ENCODE measurements at places on chromosomes 2 and 18. TPM values are rescaled to one million over a fixed set of nuclear protein-coding genes. Genes with fewer than 3 reads are reported as not detected.

- DNase-seq = no peak
These were observed 79.0 kb upstream of the RAB27B start for GRCh38 chr18:54749291-54749690.

Gene REEP1
- total RNA-seq = 1.1 TPM

- no peak for DNase-seq
These were observed 72.5 kb downstream of the GNAL start for GRCh38 chr18:11761553-11761952.

- DNase-seq = no peak
These were observed 56.7 kb downstream of the ADI1 start for GRCh38 chr2:3462493-3463104.

DNA sequence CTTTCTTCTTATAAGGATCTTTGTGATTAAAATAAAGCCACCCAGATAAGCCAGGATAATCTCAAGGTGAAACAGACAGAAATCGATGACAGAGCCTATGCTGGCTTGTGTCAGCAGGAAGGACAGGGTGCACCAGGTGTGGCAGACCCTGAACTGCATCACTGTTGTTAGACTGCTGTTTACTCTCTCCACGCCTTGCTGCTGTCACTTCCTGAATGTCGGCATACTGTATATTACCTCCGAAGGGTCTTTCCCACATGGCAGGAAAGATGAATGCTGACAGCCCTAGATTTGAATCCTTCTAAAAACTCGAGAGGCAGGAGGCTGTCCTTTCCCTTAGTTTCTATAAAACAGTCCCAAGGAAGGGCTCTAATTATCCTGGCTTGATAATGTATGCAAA, 18.9 kb upstream of the TMEM163 start:
- DNase-seq = no peak

GRCh38 chr18:47737956-47738355, 192.5 kb downstream of the SMAD2 start:
- DNase-seq = no peak

Gene POTEI
- total RNA-seq = not detected

Gene NFATC1
- total RNA-seq = 3.0 TPM

GRCh38 chr2:127649100-127649611, 3.2 kb downstream of the GPR17 start:
- peak; percentile 53 for DNase-seq

Gene SPDYA
- 0.51 TPM for total RNA-seq

GRCh38 chr2:215787025-215787424, 226.3 kb downstream of the MREG start:
- no peak for DNase-seq

Gene KCNG2
- total RNA-seq = not detected

GRCh38 chr2:174614261-174614660, 16.7 kb upstream of the WIPF1 start:
- DNase-seq = no peak

GRCh38 chr2:226794751-226795171, 4.9 kb downstream of the IRS1 start:
- peak; percentile 55 for DNase-seq

- no peak for DNase-seq
These were observed 10.2 kb downstream of the C18orf32 start for GRCh38 chr18:49476664-49477411.

DNA sequence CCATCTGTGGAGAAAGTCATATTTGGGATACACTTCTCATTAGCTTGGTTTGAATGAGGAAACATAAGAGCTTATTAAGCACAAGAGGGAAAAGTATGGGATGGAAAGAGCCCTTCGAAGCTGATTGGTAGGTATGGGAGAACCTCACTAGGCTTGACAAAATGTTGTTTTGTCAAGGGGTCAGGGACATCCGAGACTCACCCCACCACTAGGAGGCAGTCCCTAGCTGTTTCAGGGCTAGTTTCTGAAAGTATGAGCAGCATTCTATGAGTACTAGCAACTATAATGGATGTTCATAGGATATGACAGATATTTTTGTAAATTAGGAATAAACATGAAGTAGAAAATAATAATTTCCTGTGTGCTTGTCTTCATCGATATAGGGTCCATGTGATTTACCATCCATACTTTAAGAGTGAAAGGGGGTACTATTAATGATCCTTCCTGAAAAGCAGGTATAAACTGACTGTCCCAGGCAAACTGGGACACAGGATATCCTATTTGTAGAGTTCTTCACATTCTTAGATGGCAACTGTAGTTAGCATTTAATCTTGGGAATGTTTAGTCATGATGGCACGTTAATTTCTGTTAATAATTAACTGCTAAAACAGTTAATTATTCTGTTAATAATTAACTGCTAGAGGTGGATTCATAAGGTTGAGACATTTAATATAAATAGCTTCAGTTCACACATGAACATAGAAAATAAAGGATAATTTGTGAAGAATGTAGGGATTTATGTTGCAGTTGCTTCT, 28.4 kb downstream of the OTX1 start:
- no peak for DNase-seq

DNA sequence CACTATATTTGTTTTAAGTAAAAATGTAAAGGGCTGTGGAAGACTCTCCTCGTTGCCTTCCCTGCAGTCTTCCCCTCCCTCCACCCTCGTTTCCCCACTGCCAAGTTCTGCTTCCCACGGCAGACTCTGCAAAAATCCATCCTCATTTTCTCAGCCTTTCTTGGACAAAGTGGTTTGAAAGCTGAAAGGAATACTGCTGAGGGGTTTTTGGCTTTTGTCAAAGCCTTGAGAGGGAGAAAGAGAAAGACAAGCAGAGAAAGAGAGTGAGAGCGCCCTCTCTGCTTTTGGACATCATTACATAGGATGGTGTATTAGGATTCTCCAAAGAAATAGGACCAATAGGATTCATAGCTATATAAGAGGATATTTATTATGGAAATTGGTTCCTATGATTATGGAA, 455.9 kb upstream of the SOX11 start:
- DNase-seq = no peak

Gene UGT1A10
- 0.11 TPM for total RNA-seq

DNA sequence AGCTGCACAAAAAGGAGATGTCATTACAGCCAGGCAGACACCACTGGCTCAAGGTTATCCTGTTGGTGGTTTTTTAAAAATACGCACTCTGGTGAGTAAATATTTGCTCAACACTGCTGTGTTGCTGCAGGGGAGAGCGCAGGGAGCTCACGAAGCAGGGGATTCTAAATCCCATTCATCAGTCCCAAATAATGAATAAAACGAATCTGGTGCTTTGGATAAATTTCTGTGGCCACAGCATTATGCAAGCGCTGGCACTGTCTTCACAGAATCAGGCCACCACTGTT, 256.2 kb downstream of the HDAC4 start:
- peak; percentile 15 for DNase-seq

DNA sequence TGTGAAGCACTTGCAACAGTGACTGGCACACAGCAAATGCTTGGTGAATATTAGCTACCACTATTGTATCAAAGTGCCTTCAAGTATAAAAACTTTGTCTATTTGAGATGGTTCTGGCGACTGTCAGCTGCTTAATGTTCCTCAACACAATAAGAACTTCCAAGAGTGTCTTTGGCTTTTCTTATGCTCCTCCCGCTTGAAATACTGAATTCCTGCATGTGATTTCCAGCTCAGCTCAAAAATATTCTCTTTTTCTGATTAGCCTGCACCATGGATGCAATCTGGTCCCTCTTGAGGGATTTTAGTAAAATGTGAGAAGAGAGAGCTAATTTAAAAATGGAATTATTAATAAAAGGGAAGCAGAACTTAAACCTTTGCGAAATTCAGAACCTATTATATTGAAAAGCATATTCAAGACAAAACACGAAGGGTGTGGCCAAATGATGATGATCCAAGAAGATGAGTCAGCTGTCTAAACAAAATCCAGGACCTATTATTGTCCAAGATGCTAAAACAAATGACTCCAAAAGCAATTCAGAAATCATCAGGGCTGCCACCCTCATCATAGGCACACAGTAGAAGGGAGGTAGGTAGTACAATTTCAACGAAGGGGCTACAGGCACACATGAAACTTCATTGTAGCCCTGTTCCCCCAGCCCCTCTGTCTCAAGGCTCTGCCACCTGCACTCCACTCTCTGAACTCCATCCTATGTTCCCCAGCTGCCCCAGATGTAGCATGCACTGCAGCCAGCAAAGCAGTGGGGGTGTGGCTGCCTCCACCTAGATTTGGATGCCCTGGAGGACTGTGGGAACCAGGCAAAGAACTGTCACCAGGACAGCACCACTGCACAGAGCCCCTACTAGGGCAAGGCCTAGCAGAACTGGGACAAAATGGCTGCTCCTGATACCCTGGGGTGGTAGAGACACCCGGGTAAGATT, 190.1 kb downstream of the ZNF385B start:
- no peak for DNase-seq

- no peak for DNase-seq
These were observed 12.4 kb upstream of the RPL31 start for GRCh38 chr2:100989666-100990065.

- no peak for DNase-seq
These were observed 127.5 kb downstream of the PTGR3 start for GRCh38 chr18:75081486-75081885.

Gene ANTXR1
- 2.6 TPM for total RNA-seq

Gene DIPK1C
- total RNA-seq = 0.20 TPM

DNA sequence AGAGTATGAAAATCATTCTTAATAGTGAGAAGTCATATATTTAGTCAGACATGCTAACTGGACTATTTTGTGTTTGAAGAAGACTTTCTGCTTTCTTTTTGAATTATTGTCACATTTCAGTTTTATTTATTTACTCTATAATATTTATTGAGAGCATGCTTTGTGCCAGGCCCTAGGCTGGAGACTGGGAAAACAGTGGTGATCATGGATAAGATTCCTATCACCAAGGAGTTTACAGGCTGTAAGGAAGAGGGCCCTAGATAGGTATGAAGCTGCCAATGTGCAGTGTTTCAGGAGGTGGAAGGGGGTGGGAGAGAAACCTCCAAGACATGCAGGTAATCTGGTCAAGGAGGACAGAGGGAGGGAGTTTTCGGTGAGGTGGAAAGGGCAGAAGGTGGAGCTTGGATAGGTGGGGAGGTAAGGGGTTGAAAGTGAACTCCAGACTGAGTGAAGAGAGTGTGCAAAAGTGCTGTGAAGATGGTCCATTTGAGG, 207.5 kb downstream of the ARHGAP15 start:
- DNase-seq = no peak

DNA sequence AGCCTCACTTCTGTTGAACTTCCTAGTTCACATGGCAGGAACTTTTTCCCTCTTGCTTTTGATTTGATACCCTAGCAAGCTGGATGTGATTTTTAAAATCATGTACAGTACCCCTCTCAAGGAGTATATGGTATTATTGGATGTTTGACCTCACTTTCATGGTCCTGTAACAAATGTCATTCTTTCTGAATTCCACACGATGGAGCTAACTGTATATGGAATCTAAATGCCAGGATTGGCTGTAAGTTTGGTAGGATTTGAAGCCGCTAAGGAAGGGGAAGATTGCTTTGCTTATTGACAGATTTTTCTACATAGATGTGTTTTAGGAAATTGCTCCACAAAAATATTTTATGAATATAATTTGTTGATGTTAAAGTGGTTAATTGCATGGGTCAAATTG, 18.3 kb downstream of the MAIP1 start:
- DNase-seq = no peak

- DNase-seq = peak; percentile 62
These were observed 52.8 kb upstream of the ITGA6 start for GRCh38 chr2:172374318-172375240.

Gene ITGB6
- total RNA-seq = 0.27 TPM

DNA sequence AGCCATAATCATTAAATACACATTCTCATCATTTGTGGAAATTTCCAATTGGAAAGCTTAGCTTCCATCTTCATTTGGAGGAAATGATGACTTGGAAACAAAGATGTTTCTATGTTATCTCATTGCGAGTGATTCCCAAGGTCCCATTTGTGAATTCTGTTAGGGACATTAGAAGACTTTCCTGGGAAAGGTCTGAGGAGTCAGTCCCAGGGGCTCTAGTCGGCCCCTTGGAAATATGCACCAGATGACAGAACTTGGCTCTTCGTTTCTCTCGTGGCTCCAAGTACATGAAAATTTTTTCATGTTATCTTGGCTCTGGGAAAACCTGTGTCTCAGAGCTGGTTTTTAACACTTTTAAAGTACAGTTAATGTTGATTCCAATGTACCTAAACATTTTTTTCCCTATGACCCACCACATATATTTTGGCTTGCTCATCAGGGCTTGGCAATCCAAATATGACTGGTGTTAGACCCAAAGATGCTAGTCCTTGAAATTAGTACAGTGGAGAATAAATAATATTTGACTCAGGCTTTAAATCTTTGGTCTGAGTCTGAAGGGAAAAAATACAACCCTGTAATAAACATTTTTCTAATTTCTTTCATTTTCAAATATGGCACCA, 15.4 kb upstream of the CAVIN2 start:
- no peak for DNase-seq

Gene CHRNA1
- total RNA-seq = not detected

DNA sequence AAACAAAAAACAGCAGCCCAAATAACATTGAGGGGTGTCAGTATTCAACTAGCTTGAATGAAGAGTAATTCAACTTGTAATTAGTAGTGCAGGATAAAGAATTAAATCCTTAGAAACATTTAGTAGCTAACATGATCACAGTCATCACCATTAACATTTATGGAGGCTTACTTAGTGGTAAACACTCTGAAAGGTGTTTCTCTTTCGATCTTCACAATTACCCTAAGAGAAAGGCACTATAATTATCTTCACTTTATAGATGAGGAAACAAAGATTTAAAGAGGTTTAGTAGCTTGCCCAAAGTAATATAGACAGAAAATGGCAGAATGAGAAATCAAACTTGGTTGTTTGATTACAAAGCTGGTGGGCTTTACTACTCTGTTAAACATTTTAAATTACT, 81.5 kb downstream of the GAREM1 start:
- no peak for DNase-seq

Gene BCL2L11
- 7.1 TPM for total RNA-seq

Gene SERPINB12
- not detected for total RNA-seq

GRCh38 chr2:215371915-215372897, 60.3 kb downstream of the ATIC start:
- DNase-seq = no peak

Gene CDCA7
- 0.20 TPM for total RNA-seq

Gene SERPINB7
- not detected for total RNA-seq

DNA sequence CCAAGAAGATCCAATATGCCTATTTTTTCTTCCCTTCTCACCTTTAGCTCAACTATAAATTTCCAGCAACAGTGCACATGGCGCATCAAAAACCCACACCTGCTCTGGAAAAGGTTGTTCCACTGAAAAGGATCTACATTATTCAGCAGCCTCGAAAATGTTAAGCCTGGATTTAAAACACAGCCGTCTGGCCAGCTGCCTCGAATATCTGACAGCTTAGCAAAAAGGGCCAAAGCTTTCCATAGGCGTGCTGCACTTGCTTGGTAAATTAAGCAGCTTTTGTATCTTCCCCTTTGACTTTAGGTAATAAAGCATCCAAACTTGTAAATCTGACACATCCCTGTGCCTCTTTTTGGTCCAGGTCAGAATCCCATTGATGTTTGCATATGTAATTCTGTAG, 20.5 kb downstream of the DAPL1 start:
- DNase-seq = no peak

GRCh38 chr18:22913861-22914260, 19.3 kb upstream of the RBBP8 start:
- no peak for DNase-seq

Gene DSG4
- total RNA-seq = not detected
